Hair follicle dermal papilla cell (primary cell): ENCODE measurements at places on chromosomes 6 and 20. TPM values are rescaled to one million over a fixed set of nuclear protein-coding genes. Genes with fewer than 3 reads are reported as not detected.

Gene EDN1
- total RNA-seq, result 5.3 and 7.3 TPM in 2 replicates

Gene CYP24A1
- total RNA-seq, result not detected in 2 replicates

Gene SPEF1
- total RNA-seq, result under 0.01 TPM in 1 of 2 replicates, not detected in the other

Gene MCHR2
- total RNA-seq, result not detected in 2 replicates

Gene OTOR
- total RNA-seq, result not detected in 2 replicates
